ENCODE measurements at places on chromosomes 3 and 15.

GRCh38 chr3:53226142-53226840 is 29.5 kb downstream of the TKT start:
- no peak for DNase-seq

DNA sequence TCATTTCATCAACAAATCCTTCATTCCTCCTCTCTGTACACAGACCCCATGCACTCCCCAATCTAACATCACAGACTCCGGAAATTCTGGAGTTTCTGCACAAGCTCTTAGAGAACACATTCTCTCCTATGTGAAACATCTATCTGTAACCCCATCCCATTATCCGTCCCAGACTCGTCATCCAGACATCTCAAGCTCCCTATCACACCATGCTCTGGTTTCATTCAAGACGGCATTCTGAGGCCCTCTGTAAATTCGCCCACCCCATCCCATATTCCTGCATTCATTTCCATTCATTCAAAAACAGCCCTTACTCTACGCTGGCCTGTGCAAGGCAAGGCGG is 575 bp downstream of the LEO1 start:
- peak; percentile 27 for DNase-seq

DNA sequence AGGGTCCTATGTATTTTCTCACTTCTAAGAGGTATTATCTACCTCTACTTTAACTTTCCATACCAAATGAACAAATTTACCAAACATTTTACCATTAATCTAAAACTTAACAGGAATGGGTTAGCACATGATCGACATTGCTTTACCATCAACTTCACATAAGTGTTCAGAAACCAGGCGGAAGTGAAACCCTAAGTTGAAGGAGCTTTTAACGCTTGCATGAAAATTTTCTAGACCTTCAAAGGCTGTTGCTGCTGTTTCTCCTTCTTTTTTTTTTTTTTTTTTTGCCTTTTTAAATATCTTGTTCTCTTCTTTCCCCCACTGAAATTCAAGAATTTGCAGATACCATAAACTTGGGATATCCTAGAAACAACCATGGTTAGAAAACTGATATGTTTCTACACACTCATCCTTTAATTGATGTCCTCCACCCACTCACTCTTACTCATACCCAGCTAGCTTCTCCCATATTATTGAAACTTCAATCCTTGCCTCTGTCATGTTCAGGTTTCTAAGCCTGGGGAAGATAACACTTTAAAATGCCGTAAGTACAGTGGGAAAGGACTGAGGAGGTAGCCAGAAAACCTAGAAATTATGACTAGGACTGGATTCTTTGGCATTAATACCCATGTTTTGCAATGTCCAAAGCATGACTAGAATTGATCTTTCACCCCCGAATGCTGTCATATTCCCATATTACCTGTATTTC is 24.7 kb downstream of the MYO5A start:
- DNase-seq, result peak; percentile 91

DNA sequence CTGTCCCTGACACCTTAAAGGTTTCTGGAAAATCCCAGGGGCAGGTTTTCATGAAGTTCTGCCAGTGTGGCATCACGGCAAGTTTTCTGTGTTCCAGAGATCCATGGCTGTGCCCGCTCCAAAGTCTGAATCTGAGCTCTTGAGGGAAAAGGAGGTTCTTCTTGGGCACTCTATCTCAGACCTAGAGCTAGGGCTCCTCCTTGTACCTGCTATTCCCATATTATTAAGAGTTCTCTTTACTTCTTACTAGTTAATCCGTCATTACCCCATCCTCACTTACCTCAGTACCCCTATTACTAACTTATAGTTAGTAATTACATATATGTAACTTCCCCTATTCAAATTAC is 5.9 kb upstream of the TRA2B start:
- DNase-seq, result no peak

DNA sequence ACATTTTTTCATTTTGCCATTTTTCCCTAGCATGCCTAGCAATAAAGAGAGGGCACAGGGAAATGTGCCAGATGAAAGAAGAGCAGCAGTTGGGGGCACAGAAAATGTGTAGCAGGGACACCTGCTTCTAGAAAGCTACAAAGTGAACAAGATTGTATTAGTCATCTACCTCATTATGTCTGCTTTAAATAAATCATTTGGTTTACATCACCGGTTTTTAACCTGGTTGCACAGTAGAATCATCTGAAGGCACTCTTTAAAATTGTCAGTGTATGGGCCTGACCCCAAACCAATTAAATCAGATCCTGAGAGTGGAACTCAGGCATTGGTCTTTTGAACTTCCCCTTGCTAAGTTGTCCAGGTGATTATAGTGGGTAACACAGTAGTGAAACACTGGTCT is 73.8 kb downstream of the ZBBX start:
- no peak for DNase-seq

GRCh38 chr3:113231391-113231790 is 20.0 kb downstream of the BOC start:
- DNase-seq, result no peak

DNA sequence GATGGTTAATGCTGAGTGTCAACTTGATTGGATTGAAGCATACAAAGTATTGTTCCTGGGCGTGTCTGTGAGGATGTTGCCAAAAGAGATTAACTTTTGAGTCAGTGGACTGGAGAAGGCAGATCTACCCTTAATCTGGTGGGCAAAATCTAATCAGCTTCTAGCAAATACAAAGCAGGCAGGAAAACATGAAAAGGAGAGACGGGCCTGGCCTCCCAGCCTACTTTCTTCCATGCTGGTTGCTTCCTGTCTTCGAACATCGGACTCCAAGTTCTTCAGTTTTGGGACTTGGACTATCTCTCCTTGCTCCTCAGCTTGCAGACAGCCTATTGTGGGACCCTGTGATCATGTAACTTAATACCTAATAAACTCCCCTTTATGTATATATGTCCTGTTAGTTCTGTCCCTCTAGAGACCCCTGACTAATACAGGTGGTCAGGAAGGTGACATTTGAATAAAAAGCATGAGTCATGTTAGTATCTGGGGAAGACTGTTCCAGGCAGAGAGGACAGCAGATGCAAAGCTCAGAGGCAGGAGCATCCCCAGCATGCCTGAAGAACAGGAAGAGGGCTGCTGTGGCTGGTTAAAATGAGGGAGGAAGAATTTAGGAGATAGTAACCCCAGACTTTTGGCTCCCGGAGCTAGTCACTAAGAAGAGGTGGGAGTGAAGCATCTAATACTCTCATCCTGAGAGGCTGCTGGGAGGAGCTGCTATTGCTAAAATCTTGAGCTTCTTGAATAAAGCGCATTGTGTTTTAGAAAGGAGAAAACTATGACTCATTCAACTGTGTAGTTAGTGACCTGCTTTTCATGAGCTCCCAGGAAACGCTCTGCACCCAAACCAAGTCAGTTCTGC is 207.4 kb upstream of the HES1 start:
- DNase-seq, result no peak

DNA sequence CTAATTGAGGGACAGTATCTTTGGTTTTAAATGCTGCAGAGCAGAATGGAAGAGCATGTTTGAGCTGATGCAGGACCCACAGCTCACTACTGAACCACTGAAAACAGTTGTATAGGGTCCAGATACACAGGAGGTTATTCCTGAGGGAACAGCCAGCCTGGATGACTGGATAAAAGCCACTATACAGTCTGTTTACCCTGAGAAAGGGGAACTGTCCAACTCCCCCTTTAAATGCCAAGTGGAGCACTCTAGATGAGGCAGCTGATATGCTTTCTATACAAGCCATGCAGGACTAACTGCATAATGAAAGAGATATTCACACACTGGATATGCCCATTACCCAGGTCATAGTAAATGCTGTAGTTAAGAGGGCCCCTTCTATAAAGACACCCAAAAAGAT is 138.6 kb downstream of the IMPG2 start:
- no peak for DNase-seq

- DNase-seq, result no peak
Observed at GRCh38 chr3:23537101-23537551, 268.6 kb upstream of the UBE2E1 start.

DNA sequence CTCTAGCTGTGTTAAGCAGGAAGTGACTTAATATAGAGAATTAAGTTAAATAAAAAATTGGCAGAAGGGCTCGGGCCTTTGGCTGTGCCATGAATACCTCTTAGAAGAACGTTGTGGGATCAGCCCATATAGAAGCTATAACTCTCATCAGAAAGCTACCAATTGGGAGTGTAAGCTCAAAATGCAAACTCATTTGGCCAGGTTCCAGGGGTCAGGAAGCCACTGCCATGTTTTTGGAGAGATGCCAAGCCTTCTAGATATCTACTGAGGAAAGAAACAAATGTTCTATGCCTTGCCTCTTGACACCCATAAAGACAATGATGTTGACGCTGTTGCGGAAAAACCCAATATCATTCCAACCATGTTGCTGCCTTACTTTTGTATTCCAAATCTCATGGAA is 475.2 kb upstream of the TGFBR2 start:
- DNase-seq, result peak; percentile 14

GRCh38 chr15:75751891-75752290 is 39.2 kb upstream of the CSPG4 start:
- no peak for DNase-seq

DNA sequence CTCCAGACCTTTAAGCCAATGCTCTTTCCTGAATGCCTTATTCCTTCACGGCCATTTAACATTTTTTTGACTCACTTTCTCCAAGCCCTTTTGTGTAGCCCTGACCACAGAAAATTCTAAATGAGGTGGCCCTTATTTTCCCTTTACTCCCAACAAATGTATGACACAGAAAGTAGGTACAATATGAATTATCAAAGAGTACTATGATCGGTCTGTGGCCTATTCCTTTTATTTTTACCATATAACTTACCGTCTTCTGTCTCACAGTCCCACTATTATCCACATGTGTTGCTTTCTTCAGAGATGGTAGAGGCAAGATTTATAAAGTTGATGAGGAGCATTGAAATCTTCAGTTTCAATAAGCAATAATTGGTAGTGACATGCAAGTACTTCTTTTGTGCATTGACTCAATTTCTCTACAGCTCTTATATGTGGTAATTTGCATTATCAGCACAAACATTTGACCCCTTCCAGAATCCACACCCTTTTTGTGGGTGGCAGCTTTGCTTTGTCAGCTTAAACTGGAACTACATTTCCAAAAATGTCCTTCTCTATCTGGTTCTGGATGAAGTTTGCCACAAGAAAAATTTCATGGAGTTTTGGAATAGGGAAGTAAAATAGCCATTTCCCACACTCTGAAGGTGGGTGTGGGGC is 143.8 kb upstream of the GADL1 start:
- DNase-seq, result no peak

- no peak for DNase-seq
Observed at GRCh38 chr15:75107516-75107907, 84.1 kb downstream of the PPCDC start.

DNA sequence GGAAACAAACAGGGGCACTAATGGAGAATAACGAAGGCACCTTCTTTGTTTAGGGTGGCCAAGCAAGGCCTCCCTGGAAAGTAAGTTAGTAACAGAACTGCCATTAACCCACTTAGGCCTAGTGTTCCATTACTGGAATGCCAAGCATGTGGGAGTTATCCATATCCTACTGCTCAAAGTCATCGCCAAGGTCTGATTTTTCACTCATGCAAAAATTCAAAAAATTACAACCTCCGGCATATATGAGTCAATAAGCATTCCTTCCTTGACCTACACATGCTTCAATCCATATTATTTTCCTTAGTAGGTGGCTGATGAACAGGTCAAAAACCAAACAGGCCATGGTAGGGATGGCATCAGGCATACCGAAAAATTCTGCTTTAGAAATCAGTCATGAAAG is 1097.2 kb downstream of the FHIT start:
- no peak for DNase-seq

GRCh38 chr3:11499144-11499543 is 144.6 kb downstream of the VGLL4 start:
- no peak for DNase-seq

DNA sequence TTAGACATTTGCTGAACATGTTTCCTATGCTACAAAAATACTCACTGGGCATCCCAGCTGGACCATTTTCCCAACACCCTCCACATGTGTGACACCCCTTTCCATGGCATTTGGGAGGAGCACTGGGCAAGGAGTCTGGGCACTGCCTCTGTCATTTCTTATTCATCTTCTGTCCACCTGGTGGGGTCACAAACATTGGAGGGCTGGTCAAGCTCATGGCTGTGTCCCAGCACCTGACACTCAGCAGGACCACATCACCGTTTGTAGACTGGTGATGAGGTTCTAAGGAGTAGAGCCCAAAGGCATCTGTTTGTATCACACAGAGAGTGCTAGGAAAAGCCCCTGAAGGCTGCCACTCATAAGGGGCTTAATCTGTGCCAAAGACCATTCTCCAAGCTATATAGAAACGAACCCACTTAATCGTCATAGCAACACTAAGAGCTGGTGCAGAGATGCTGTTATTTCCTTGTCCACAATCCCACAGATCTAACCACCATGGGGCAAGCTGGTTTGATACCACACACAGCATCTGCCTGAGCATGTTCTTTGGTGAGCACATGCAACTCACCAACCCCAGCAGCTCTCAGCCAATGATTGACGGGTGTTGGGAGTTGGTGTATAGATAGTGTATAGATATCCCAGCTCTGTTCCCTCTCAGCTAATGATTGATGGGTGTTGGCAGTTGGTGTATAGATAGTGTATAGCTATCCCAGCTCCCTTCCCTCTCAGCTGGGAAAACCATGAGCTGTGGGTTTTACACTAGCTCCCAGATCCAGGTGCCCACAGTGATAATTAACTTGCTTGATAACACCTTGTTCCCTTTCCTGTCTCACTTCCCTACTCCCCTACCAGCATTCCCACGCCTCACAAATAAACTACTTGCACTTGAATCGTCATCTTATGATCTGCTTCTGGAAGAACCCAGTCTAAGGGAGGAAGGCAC is 42.7 kb upstream of the ATP2B2 start:
- no peak for DNase-seq

DNA sequence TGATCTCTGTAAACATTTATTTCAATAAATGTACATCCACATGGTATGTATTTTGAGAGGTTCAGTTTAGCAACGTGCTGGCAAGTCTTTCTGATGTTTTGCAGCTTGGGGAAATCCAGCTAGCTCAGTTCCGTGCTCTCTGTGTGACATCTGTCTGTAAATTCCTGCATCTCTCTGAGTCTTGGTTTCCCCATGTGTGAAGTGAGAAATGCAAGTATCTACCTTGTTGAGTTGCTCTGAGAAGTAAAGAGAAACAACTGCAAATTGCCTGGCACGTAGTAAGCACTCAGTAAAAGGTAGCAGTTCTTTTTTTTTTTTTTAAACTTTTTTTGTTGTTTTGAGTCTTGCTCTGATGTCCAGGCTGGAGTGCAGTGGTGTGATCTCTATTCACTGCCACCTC is 30.2 kb upstream of the MORF4L1 start:
- DNase-seq, result no peak

GRCh38 chr3:182420741-182421140 is 372.6 kb upstream of the ATP11B start:
- no peak for DNase-seq

- no peak for DNase-seq
Observed at GRCh38 chr3:64915778-64916177, 228.0 kb upstream of the ADAMTS9 start.

DNA sequence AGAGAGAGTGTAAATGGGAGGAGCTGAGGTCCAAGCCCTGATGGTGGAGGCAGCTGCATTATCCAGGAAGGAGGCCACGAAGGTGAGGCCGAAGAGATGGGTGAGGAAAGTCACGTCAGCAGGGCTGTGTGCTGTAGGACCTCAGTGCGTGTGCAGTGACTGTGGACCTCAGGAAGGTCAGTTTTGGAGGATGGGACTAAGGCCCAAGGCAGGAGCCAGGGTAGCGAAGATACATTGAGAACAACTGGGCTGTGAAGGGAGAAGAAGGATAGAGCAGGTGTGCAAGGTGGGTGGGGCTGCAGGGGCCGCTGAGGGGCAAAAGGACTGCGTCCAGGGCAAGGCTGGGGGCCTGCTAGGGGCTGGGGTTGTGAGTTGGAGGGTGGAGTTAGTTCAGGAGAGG is 4.9 kb downstream of the KLHL40 start:
- no peak for DNase-seq

Measured in RPMI8226 (cell line).